Stimulated activated CD8-positive, alpha-beta memory T cell treated with anti-CD3 and anti-CD28 coated beads, Interleukin-7, amount 100 ng/mL, for 4 hours (primary cell): ENCODE measurements at places on chromosomes 16 and 17.
A peak's percentile ranks its signal among the peaks of the same experiment; 100 is the strongest.

DNA sequence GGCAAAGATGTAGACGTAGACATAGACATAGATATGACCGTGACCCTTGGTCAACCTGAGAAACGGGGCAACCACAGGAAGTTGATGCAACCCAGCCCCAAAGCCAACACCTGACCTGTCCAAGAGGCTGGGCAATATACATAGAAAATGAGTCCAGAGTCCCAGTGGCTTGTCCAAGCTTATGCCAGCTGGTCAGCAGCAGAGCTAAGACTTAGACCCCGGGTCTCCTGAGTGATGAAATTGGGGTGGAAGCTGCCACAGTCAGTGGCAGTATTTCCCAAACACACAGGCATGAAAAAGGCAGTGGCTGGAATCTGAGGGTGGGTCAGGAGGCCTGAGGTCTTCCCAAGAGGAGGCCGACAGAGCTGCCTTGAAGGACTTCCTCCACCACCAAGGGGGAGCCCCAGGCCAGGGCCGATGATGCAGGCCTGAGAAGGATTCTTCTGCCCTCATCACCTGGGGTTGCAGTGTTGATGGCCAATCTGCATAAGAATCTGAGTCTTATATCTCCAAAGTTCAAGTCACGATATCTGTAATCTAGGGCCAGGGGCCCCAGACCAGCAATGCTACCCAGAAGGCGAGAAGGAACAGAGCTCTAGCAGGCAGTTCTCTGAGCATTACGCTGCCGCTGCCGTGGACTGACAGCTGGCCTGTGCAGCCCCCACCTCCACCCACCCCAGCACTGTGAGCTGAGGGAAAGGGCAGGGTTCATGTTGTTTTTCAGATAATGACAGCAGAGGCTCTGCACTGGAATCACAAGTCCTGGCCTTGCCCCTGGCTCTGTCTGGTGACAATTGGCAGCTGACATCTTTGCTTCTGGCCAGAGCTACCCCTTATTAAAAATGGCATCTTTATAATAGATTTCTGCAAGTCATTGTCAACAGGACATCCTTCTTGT lies 72.7 kb downstream of the GNAO1 start:
- DNase-seq = no peak

- DNase-seq = no peak
Observed at GRCh38 chr17:63918305-63918704, 334 bp downstream of the GH1 start.

DNA sequence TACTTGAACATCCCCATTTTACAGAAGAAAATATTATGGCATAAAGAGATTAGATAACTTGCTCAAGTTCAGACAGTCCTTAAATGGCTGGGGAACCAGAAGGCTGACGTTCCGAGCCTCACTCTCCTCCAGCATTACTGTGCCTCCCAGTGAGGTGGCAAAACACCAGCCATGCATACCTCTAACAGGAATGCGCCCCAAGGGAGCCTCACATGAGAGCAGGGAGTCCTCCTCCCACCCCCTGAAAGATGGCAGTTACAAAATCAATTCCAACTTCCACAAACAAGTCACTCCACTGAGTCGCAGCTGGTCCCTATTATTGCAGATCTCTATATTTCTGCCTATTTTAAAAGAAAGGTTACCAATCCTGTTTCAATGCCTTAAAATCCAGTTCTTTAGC lies 55.5 kb downstream of the ANKFY1 start:
- DNase-seq = no peak

DNA sequence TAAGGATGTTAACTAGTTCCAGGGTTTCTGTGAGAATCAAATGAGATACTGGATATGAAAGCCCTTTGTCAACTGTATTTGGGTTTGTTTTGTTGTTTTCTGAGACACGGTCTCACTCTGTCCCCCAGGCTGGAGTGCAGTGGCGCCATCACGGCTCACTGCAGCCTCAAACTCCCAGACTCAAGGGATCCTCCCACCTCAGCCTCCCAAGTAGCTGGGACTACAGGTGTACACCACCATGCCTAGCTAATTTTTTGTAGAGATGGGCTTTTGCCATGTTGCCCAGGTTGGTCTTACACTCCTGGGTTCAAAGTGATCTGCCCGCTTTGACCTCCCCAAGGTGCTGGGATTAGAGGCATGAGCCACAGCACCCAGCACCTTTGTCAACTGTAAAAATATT lies 8.9 kb downstream of the SUPT4H1 start:
- no peak for DNase-seq

GRCh38 chr17:55666806-55667205 lies 55.9 kb downstream of the TMEM100 start:
- no peak for DNase-seq

GRCh38 chr16:67028167-67028695 lies 718 bp upstream of the CBFB start:
- no peak for DNase-seq

DNA sequence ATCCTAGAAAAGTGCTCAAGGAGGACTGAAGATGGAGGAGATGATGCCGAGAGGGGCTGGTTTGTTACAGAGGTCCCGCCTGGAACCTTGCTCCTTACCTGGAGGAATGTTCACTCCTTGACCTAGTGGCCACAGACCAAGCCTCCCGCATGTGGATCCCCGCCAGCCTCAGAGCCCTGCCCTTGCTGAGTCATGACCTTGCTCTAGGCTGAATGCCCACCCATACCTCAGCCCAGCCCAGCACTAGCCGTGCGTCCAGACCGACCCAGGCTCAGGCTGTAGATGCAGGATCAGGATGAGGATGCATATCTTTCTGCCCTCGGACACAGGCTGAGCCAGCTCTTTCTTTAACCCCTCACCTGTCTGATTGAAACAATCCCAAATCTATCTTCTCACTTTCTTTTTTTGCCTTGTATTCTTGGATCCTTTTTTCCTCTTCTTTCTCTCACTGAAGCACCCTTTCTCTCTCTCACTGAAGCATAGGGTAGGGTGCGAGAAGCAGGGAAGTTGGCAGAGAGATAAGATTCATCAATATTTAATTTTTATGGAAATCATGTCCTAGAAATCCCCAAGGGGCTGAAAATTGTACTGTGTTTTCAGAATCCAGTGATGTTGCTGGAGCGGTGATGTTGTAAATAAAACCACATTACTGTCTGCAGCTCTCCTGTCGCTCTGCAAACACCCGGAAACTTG lies 34.9 kb downstream of the WSCD1 start:
- no peak for DNase-seq

DNA sequence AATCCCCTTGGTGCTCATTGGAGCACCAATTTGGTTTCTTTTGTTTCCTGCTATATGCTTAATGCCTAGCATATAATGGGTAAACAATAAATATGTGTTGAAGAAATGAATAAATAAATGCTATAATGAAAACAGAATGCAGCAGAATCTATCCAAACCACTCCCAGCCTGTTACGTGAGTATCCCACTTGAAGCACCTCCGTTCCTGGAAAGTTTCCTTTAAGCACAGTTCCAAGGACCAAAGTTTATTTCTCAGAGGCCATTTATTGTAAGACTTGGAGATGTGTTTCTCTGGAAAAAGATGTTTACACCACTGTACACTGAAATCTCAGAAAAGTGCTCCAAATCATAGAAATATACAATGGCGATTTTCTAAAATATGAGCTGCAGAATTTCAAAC lies 187.0 kb downstream of the SOX9 start:
- no peak for DNase-seq

- DNase-seq = no peak
Observed at GRCh38 chr16:10188236-10188635, 6.0 kb upstream of the GRIN2A start.

GRCh38 chr16:35311475-35311874 lies 1852.1 kb downstream of the TP53TG3F start:
- no peak for DNase-seq

DNA sequence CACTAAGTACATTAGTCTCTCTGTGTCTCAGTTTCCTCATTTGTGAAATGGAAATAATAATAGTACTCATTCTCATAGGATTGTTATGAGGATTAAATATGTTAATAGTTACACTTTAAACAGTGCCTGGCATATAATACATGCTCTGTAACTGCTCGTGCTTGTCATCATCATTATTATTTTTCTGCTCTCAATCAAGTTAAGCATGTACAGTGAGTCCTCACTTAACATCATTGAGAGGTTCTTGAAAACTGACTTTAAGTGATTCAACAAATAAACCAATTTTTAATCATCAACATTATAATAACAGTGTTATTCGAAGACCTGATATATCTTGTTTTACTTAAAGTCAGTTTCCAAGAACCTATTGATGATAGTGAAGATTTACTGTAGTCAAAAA lies 322.3 kb downstream of the ZFHX3 start:
- DNase-seq = no peak

DNA sequence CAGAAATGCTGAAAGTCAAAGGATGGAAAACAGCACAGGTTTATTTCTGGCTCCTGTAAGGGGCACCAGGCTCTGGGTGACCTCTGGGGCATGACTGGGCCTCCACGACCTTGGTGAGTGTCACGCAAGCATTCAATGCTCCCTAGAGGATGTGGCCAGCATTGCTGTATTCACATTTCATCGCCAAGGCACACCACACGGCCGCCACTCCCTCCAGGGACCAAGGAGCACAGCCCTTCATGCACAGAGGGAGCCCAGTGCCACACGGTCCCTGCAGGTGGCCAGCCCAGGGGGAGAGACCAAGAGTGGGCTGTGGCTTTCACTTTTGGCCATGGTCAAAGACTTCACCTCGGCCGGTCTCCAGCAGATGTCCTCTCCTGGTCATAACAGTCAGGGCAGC lies 137.4 kb upstream of the TNRC6C start:
- DNase-seq = no peak

GRCh38 chr17:2721603-2722002 lies 10.0 kb upstream of the CLUH start:
- DNase-seq = no peak

GRCh38 chr17:4788159-4788806 lies 481 bp upstream of the GLTPD2 start:
- no peak for DNase-seq

- no peak for DNase-seq
Observed at GRCh38 chr16:75402821-75403475, 30.4 kb downstream of the CFDP1 start.

GRCh38 chr16:2752850-2753732 lies 653 bp downstream of the SRRM2 start:
- no peak for DNase-seq

- DNase-seq = no peak
Observed at GRCh38 chr16:68605746-68606145, 39.4 kb upstream of the CDH3 start.

DNA sequence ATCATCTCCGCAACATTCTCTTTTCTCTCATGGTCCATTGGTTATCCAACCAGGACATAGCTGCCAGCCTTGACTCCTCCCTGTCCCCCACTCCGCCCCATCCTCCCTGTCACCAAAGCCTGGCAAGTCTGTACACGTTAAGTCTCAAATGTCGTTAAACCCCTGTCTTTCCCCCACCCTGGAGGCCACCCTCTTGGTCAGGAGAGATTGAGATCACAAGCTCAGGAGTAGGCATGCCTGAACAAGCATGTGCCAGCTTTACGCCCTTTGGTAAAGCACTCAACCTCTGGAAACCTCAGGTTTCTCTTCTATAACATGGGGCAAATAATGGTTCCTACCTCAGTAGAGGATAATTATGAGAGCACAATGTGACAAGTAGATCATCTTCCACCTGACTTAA lies 38.1 kb upstream of the CCL1 start:
- DNase-seq = no peak

- DNase-seq = no peak
Observed at GRCh38 chr17:66807182-66807581, 27.7 kb upstream of the CACNG5 start.

DNA sequence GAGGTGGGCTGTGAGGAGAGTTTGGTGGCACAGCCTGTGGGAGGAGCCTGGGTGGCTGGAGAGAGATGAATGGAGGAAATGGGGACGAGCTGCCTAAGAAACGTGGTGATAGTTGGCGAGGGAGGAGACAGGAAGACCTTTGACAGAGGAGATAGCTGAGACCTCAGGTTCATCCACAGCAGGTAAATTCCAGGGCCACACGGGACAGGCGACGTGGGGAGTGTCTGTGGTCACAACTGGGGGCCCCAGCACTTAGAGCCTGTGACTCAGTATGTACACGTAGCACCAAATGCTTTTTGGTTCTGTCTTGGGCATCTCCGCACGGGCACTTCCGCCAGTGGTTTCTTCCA lies 7.7 kb downstream of the MINK1 start:
- no peak for DNase-seq

GRCh38 chr16:86942151-86943051 lies 364.1 kb downstream of the FOXL1 start:
- DNase-seq = no peak

DNA sequence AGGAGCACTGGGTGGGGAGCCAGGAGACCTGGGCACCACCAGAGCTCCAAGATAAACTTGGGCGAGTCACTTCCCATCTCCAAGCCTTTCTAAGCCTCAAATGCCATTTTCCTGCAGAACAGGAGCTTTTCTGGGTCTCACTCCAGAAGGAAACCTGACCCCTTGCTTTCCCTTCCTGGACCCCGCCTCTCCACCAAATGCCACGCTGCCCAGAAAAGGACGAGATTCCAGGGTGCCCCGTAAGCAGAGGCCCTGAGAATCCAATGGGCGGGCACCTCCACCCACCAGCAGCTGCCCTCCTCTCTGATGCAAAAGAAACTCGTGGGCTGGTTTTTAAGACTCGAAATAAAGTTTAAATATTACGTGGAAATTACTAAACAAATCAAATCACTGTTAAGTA lies 31.3 kb downstream of the ZNF423 start:
- DNase-seq = no peak

GRCh38 chr16:89350701-89351380 lies 133.3 kb downstream of the ZNF778 start:
- DNase-seq = peak; percentile 39

DNA sequence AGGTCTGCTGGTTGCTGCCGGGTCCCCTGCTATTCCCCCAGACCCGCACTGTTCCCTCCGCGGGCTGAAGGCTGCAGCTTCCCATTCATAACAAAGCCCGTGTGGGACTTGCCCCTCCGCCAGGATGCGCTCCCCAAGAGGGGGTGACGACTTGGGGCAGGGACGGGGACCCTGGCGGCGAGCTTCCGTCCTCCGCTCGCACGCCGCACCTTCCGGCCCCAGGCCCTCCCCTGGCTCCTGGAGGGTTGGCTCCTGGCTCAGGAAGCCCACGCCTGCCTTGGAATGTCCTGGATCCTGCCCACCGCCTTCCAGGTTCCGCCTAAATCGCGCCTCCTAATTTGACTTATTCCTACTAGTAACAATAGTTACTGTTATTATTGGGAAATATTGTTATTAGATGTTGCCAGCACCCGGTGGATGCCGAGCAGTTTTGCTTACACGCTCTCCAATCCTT lies 1.1 kb upstream of the TFAP4 start:
- DNase-seq = peak; percentile 42

- no peak for DNase-seq
Observed at GRCh38 chr17:82077617-82078358, 12.2 kb upstream of the DUS1L start.

DNA sequence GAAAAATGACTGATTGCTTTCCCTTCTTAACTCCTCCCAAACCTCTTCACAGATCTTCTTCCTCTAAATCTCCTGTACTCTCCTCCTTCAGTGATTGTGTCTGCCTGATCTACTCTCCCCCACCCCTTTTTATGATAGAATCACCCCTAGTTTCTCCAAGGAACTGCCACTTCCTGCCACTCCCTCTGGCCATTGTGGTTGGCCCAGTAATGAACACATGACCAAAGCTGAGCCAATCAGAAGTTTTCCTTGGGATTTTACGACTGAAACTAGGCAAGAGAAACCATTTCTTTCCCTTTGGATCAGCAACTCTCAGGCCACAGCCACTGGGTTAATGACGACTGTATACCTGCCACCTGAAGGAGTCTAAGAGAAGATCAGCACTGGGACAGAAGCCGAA lies 15.9 kb downstream of the IRX3 start:
- DNase-seq = no peak
